ENCODE measurements at places on chromosomes 5 and 9. TPM values are rescaled to one million over a fixed set of nuclear protein-coding genes. Genes with fewer than 3 reads are reported as not detected.

Gene PCDHGA8
- total RNA-seq = 0.63 TPM

Gene AQP3
- total RNA-seq = 0.81 TPM

Gene C5orf52
- total RNA-seq = not detected

Gene UBE2D2
- total RNA-seq = 111 TPM

Gene ACSL6
- total RNA-seq = not detected

Gene IFNA13
- not detected for total RNA-seq

Gene YTHDC2
- total RNA-seq = 17.3 TPM

Gene C5orf58
- total RNA-seq = not detected

Gene BRD3
- total RNA-seq = 17.7 TPM

Gene FBXO10
- total RNA-seq = 6.5 TPM

Gene ADRB2
- 3.7 TPM for total RNA-seq

Gene QRFP
- not detected for total RNA-seq

Gene SLC25A2
- not detected for total RNA-seq

Gene SPINK13
- not detected for total RNA-seq

Gene LCN15
- total RNA-seq = not detected

Gene ENHO
- total RNA-seq = 0.29 TPM

Gene ERAP2
- total RNA-seq = 0.57 TPM

Gene NELFB
- 58.3 TPM for total RNA-seq

Gene RABGAP1
- total RNA-seq = 38.5 TPM

GRCh38 chr5:64822320-64822719, 53.6 kb downstream of the CWC27 start:
- no peak for DNase-seq

GRCh38 chr5:165714598-165714997, 2209.2 kb downstream of the MAT2B start:
- no peak for DNase-seq

DNA sequence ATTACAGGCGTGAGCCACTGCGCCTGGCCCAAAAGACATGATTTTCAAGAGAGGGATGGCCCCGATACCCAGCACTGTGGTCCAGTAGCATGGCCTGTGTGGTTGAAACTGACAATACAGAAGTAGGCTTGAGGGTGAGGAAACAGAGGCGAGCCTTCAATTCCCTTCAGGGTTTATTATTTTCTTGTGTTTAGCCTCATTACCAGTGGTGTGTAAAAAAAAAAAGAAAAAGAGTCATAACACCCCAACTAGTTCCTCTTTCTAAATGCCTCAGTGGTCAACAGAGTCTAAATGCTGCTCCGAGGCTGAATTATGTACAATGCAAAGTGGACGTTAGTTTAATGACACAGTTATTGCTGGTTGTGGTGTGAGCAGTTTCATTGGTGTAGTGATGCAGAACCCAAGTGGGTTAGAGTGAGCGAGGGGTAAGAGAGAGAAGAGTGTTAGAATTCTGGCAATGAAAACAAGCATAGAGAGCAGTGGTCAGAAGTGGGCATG, 58.8 kb downstream of the SNX30 start:
- no peak for DNase-seq

DNA sequence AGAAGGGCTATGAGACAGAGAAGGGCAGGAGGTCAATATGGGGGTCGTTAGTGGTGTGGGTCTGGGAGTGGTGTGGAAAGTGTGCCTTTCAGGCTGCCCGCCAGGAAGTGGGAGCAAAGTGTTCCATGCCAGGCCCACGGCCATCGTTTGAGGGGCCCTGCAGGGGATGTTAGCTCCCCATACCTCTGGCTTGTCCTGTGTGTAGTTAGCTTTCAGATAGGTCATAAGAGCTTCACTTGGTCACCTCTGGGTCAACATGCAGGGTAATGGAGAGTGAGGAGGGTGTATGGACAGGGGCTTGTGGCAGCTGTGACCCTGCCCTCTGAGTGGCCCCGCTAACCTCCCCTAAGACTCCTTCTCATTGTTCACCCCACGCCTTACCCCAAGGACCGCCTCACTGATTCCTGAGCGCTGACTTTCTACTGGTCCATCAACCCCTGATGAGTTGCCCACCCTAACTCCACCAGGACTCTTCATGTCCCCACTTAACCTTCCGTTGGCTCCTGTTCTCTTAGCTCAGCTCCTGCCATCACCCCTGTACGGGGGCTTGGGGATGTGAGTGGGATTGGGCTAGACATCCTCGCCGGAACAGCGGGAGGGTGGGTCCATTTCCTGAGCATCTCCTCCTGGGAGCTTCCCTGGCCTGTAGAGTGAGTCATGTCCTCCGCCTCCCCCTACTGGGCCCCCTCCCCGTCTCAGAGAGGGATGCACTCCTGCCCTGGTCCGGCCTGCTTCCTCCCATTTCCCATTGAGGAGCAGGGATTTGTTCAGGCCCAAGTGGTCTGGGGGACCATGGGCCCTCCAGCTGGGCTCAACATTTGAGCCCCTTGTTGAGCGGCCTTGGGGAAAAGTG, 125.7 kb downstream of the FGF18 start:
- no peak for DNase-seq

GRCh38 chr5:149441986-149442385, 62.9 kb upstream of the IL17B start:
- DNase-seq = no peak

- no peak for DNase-seq
These were observed 8.4 kb upstream of the EXOC3 start for GRCh38 chr5:434443-435146.

GRCh38 chr9:127186806-127187205, 64.4 kb upstream of the ANGPTL2 start:
- DNase-seq = no peak

DNA sequence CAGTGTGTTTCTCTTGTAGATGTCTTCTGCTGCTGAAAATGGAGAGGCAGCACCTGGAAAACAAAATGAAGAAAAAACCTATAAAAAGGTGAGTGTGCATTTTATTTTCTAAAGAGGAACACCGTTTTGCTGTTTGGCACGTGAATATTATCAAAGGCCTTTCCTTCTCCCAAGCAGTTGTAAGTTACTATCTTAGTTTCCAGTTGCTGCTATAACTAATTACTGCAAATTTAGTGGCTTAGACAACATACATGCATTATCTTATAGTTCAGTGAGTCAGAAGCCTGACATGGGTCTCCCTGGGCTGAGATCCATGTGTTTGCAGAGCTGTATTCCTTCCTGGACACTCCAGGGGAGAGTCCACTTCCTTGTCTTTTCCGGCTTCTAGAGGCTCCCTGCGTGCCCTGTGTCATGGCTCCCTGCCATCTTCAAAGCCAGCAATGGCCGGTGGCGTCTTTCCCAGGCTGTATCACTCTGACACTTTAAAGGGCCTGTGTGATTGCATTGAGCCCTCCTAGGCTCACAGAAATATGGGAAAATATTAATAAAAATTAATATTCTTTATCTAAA, 117.6 kb downstream of the PIP5K1B start:
- DNase-seq = no peak

DNA sequence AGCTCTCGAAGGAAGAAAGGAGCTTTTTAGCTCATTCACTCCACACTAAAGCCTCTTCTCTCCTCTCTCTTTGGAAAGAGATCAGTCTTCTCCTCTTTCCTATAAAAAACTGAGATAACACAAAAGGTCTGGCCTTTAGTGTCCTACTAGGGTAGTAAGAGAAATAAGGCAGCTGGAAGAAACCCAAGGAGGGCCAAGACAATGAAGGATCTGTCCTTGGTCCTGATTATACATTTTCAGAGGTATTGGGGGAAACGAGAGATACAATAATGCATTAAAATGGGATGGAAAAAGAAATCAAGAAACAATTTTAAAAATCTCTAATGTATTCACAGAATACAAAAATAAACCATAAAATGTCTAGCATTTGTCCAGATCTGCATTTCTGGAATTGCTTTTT, 184.0 kb downstream of the SLF1 start:
- no peak for DNase-seq

- DNase-seq = no peak
These were observed 90.3 kb upstream of the EGFLAM start for GRCh38 chr5:38168029-38168428.

GRCh38 chr9:9002826-9003583, 1203.4 kb upstream of the DMAC1 start:
- no peak for DNase-seq

GRCh38 chr5:38384396-38384795, 126.0 kb downstream of the EGFLAM start:
- no peak for DNase-seq

DNA sequence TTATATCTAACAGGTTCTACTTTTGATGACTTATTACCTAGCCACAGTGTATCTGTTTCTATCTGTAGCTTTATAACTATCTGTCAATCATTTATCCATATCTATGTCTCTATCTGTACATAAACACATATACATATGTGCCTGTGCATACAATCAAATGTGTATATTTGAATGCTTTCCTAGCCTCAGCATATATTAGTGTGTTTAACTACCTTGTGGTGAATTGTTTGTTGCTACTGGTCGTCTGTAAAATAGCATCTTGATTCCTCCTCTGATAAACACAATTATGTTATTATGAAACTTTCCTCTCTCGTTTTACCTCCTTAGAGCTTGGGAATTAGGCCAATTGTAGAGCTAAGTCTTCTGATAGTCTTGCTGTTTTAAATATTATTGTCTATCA, 44.4 kb downstream of the PARP8 start:
- DNase-seq = no peak

- no peak for DNase-seq
These were observed 157.7 kb upstream of the NR3C1 start for GRCh38 chr5:143561219-143561618.

DNA sequence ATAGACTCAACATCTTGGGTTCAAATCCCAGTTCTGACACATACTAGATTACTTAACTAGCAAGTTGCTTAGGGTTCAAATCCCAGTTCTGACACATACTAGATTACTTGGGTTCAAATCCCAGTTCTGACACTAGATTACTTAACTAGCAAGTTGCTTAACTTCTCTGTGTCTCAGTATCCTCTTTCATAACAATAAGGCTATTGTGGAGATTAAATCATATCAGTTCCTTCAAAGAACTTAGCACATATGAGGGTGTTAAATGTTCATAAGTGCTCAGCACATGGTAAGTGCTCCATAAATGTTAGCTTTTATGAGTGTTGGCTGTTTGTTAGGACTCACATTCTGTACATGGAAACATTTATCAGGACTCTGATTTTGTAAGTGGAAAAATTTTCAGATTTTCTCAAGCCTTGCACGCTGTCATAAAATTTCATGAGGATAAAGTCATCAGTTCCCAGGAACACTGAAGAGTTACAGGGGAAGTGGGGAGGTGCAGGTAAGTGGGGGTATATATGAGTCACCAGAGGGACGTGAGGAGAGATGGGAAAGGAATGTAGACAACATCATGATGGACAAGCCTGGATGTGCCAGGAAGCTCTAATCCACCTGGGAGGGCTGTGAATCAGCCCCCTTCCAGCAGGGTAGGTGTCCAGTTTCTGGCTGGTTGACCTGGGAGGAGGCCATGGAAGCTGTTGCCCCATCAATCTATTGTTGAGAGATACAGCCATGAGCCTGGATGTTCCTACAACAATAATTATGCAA, 532.2 kb upstream of the WWC1 start:
- DNase-seq = no peak

DNA sequence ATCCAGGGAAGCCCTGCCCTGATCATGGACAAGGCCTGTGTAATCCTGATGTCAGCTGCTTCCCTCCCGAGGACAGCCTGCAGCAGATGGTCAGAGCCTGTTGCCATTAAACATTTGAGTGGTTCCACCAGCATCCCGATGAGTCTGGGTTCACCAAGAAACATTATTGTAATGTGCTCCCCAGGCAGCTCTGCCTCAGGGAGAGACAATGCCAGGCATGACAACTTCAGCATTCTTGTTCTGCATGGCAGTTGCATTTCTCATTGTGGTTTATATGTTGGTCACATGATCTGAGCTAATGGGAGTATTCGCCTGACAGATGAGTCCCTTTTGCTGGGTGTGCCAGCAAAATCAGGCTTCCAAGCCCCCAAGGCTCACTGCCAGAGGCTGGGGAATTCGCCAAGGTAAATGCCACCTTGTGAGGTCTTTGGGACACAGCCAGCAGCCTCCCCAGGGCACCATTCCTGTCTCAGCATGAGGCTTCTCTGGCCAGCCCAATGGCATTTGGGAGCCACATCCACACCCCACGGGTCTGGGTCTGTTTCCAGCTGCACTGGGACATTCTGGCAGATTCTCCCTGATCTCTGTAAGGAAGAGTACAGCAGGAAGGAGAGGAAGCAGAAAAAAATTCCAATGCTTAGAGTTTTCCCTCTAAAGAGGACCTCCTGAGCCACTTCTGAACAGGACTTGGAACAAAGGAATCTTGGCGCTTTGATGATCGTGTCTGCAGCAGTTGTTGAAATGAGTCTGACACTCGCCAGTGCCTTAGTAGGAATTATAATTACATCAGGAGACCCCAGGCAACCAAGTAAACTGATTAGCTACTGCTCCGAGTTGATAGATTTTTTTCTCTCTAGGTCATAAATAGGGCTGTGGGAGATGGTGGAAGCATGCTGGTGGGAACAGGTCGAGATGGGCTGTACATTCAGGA, 18.7 kb downstream of the KCNIP1 start:
- DNase-seq = peak; percentile 33

GRCh38 chr9:16485575-16486321, 384.7 kb downstream of the BNC2 start:
- no peak for DNase-seq

DNA sequence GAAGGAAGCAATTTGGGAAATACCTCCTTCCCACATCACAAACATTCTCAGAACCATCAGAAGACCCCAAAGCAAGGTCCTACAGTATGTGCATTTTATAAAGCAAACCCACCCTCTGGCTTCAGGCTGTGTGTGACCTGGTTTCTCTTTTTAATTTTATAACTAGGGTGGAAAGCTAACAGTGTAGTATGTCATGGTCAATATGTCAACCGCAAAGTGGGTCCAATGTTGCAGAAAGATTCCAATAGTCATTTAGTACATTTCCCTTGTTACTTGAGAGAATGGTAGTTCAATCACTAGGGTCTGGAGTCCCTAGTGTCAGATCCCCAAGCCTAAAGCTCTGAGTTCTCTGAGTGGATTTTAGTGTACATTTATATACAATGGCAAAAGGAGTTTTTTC, 96.2 kb downstream of the FGF1 start:
- DNase-seq = no peak

- no peak for DNase-seq
These were observed 12.1 kb upstream of the TNFAIP8 start for GRCh38 chr5:119343766-119344165.

DNA sequence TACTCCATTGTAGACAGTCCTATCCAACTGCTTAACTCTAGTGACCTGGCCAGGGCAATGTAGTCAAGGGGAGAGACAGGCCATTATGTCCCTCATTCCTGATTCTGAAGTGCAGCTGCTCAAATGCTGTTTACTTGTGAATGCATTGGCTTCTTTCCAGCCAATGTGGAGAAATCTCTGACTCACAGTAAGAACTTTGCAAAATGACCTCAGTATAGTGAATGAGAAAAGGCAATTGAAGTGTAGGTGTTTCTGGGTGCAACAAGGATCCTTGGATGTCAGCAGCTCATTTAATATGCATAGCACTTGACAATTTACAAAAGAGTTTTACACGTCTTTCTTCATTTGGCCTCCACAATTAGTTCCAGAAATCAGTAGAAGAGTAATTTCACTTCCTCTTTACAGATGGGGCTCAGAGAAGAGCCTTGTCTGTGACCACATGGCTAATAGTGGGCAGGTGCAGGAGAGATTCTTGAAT, 367.2 kb downstream of the OSTF1 start:
- no peak for DNase-seq

DNA sequence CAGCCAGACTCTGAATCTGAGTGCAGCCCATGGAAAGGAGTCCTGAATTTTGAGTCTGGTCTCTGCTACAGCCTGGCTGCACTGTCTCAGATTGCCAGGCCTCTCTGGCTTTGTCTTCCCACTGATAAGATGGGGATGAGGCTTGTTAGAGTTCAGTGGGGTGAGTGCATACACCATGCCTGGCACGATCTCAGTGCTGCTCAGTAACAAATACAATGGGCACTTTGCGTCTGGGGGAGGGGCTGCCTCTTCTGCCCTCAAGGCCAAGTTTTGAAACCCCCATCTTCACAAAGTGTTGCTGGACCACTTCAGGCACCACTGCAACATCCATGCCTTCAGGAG, 49.0 kb downstream of the PPARGC1B start:
- no peak for DNase-seq
